Suppressor macrophage (primary cell): ENCODE measurements at places on chromosomes 3 and 15.

DNA sequence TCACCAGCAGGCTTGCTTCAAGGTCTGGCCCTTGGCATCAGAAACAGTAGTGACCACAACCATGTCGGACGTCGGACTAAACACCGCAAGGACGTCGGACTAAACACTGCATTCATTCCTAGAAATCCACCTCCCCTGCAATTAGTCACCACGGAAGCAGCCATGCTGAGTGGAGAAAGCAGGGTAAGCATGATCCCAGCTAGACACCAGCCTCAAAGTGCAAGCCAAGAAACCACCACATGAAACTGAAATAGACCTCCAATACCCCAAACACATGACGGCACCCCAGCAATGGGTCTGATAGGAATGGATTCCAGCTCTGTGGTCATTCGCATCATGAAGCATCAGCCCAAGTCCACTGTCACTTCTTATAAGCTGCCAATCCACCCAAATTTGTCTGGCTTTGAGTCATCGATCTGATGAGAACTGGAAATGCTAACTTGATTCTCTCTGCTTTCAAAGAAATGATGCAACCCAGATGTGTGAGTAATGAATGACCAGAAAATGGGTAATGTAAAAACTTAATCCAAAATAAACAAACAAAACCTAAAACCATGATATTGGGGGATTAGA is 348.3 kb upstream of the TMCO5A start:
- no peak for DNase-seq

DNA sequence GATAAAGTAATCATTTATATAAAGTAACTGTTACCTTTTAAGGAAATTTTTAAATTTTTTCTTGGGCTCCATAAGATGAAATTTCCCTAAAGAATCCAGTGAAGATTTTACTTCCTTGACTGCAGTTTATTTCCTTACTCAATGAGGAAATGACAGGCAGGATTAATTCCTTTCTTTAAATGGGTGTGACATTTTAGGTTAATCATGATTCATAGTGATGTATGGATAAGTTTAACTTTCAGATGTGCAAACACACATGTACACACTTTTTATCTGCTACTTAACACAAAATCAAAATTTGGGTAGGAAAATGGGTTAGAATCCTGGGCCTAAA is 11.2 kb upstream of the LEO1 start:
- DNase-seq, result peak; percentile 6

DNA sequence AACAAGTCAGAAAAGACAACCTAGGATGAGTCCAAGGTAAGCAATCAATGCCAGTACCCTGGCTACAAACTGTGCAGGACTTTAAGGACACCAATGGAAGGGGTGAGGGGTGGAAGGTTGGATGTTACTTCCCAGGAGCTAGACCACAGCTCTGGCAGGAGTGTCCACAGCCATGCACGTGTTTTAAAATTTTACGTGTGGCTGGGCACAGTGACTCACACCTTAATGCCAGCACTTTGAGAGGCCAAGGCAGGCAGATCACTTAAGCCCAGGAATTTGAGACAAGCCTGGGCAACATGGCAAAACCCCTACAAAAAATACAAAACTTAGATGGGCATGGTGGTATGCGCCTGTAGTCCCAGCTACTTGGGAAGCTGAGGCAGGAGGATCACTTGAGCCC is 14.7 kb upstream of the HDC start:
- no peak for DNase-seq

DNA sequence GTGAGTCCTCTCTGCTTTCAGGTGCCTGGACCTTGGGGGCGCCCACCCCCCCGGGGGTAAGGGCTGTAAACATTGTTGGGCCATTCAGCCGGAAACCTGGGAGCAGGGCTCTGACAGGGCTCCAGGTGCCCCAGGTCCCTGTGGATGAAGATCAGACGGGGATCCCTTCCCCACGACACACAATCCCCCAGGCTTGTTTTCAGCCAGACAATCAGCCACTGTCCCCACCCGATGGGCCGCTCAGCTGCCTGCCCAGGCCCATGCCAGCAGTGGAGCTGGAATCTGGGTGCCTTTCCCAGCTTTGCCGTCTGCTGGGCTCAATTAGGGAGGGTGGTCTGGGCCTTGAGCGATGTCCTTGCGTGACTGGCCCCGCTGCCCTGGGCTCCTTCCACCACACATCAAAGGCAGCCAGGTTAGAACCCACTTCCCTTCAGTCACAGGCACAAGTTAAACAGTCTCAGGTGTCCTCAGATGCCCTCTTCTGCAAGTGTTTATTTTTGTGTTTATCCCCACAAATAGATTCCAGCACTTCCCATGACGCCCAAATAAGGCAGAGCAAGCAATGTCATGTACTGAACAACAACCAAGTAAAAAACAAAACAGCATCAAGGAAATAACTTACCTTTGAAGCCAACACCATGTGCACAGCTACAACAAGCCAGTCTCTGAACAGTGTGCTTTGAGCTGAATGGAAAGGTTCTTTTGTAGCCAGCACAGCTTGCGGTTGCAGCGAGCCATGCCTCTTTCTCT is 77.0 kb upstream of the ALDH1A3 start:
- no peak for DNase-seq

DNA sequence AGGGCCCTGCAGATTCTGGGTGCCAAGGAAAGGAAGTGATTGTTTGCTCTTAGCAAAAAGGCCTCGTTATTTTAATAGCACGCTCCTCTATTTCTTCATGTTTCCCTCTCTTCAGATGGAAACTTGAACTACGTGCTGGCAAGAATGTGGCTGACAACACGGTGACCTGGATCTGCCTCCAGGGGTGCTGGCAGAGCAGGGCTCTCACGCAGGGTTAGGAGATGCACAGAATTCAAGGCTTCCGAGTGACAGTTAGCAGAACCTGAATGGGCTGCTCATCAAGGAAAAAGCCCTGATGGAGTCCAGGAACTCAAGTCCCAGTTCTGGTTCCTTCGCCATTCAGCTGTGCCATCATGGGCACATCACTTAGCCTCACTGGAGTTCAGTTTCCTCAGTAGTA is 22.7 kb downstream of the CYP19A1 start:
- DNase-seq, result no peak

- DNase-seq, result no peak
Measured at GRCh38 chr3:54619053-54619452, 308.8 kb downstream of the LRTM1 start.

DNA sequence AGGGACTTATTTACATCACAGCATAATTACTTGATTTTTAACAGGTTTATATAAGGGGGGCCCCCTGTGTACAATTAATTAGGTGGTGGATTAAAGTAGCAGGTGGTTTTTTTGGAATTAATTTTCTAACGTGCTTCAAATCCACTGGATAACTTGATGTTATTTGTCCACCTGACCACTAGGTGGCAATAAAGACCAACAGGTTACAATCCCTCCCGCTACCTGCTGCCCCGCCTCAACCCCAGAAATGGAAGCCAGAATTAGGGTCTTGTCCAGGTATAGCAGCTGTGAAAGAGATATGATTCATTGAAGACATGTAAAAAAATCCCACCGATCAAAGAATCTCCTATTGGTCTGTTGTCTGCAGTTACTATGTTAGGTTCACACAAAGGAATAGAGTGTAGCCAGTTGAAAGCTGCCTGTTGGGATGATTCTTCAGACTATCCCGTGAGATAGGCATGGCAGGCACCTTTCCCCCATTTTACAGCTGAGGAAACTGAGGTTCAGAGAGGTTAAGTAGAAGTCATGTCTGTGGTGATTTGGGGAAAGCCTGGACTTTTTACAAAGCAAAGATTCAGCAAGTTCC is 44.0 kb downstream of the MFSD1 start:
- no peak for DNase-seq

DNA sequence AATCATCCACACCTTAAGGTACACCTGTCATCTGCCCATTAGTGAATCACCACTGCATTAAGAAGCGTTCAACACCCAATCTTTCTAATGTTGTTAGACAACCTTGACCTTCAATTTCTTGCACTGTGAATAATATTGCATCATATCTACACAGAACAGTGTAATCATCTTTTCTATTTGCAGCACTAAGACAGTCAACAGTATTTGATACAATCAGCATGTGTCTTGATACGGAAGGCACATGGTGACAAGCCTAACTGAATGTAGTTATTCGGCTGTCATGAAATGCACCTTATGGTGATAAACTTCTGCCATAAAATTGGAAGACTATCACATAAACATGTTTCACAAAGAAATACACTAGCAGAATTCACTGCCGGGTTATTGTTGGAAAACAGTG is 253.9 kb upstream of the THRB start:
- DNase-seq, result no peak

DNA sequence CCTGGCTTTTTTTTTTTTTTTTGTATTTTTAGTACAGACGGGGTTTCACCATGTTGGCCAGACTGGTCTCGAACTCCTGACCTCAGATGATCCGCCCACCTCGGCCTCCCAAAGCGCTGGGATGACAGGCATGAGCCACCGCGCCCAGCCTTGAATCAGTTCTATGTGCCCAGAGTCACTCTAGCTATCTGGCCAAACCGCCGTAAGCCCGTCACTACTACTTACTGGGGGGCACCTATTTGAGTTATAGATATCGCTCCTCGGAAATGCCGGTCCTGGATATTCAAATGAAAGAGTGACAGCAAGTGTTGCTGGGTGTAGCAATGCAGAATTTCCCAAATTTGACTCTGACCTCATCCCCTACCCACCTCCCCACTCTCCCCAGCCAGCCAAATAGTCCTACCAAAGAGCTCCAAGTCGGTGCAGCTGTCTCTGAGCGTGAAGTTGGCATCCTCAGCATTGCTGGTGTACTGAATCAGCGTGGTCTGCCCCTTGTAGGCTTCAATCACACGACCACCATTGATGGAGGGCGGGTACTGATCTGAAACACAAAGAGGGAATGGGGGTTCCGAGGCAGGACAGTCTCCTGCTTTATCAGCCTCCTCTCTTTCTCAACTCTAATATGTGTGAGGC is 38.1 kb downstream of the MUC20 start:
- DNase-seq, result no peak

- no peak for DNase-seq
Measured at GRCh38 chr3:55770077-55770476, 283.0 kb upstream of the WNT5A start.

DNA sequence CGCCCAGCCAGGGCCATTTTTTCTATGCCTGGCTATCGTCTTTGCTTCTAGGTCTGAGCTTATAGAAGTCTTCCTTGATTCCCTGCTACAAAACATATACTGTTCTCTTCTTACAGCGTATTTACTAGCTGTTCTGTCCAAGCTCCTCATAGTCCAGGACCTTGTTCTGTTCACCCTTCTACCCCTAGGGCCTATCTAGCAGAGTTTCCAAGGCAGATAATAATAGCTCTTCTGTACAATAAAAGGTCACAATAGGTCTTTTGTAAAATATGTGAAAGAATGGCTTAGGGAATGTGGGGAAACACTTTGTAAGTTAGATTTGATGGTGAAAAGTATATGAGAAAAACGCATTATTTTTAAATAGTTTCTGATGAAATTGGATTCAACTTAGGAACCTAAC is 158.2 kb downstream of the P3H2 start:
- DNase-seq, result no peak

GRCh38 chr15:84750583-84751092 is 2.2 kb downstream of the ZNF592 start:
- peak; percentile 63 for DNase-seq

DNA sequence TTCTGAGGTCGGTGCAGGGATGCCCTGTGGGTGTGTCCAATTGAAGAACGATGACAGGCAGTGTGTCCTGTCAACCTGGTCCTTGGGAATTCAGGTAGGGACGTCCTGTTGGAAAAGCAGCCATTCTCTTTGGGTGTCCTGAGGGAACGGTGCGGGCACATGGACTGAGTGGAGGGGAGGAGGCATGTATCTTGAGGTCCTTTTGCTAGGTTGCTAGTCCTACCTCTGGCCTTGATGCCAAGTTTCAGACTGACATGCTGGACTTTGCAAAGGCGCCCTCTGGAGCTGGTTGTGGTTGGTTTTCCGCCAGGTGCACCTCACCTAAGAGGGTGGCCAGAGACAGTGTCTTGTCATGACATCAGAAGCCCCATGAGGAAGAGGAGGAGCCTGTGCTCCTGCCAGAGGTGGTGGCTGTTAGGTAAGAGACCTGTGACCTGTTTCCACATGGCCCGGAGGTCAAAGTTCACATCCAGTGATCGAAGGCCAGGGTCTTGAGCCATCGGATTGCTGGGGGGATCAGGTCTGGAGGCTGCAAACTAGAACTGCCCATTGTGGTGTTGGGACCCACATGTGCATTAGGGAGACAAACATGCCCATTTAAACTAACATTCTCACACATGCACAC is 106.3 kb downstream of the SNRPN start:
- DNase-seq, result no peak

DNA sequence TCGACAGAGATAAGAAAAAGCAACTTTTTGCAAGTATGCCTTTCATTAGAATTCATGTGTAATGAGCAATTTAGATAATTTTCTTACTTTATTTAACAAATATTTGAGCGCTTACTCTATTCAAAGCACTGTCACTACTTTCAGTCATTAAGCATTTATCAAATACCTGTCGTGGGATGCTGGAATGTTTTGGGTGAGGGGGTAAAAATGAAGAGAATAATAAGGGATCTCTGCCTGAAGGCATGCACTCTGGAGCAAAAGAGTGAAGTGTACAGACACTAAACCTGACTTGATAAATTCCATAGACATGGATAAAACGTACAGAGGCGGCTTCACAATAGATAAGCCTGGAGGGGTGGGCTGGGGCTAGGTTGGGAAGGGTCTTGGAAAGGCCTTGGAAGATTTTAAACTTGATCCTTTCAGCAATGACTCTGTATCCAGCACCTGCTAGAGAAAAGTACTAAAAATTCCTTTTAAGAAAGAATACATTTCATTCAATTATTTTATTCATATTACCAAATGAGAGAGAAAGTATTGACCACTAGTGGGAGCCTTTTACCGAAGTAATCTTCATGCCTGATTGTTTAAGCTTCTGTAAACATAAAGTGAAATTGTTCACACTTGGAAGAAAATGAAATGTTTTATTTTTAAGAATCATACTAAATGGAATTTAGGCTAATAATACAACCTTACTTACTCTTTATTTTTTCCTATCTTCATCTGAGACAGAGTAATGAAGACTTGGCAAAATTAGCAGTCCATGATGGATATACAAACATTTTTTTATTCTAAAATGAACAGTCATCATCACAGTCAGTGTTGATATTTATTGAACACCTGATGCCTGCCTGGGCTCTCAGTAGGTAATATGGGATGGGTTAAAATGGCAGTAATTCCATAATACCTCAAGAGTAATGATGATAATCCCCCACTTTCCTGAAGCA is 113.2 kb downstream of the PPP2R3A start:
- peak; percentile 25 for DNase-seq

DNA sequence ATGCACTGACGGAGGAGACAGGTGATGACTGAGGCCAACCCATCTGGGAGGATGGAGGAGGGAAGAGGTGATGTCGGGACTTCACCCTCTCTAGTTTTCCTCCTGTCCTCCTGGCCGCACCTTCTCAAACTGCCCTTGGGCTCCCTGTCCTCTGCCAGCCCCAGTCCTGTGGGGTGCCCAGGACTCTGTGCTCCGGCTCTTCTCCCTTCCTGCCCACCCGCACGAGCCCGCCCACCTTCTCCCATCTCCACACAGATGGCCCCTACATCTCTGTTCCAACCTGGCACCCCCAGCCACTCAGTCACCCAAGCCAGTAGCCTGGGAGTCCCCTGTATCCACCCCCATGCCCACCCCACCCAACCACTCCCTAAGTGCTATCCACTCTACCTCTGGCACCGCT is 206.7 kb upstream of the LINGO1 start:
- no peak for DNase-seq

- DNase-seq, result peak; percentile 99
Measured at GRCh38 chr15:51971375-51972133, at the start of gene LEO1. LEO1 (minus strand) TSS chr15:51971778; CDS start chr15:51971745, 33 bp downstream.

GRCh38 chr3:161913786-161914389 is 417.3 kb downstream of the OTOL1 start:
- DNase-seq, result no peak

- peak; percentile 5 for DNase-seq
Measured at GRCh38 chr3:124584552-124585391, 145.5 kb upstream of the UMPS start.

- no peak for DNase-seq
Measured at GRCh38 chr3:172616031-172616461, 92.8 kb upstream of the TNFSF10 start.
